Dermis blood vessel endothelial cell (primary cell): ENCODE measurements at places on chromosomes 2 and 18. TPM values are rescaled to one million over a fixed set of nuclear protein-coding genes. Genes with fewer than 3 reads are reported as not detected.

Gene ACVR1C
- total RNA-seq = 0.17 TPM in 1 of 2 replicates, not detected in the other

Gene DNAJC5G
- total RNA-seq = 0.93 and 2.7 TPM in 2 replicates

Gene LIMS3
- total RNA-seq = 6.0 and 9.4 TPM in 2 replicates

Gene ABCG5
- not detected in 2 replicates for total RNA-seq

Gene LRP2
- 0.05 TPM in 1 of 2 replicates, not detected in the other for total RNA-seq

Gene MLPH
- total RNA-seq = 0.28 and 1.0 TPM in 2 replicates

Gene CERS6
- total RNA-seq = 25.7 and 39.1 TPM in 2 replicates

Gene CYS1
- total RNA-seq = 0.74 and 1.2 TPM in 2 replicates

Gene KCNK3
- under 0.01 and 0.05 TPM in 2 replicates for total RNA-seq

Gene VSNL1
- 0.14 TPM in 1 of 2 replicates, not detected in the other for total RNA-seq

Gene REG3A
- total RNA-seq = not detected in 2 replicates

Gene GAL3ST2
- not detected in 2 replicates for total RNA-seq

Gene KLHL41
- 0.09 and 0.34 TPM in 2 replicates for total RNA-seq

Gene PLA2R1
- total RNA-seq = 17.0 and 32.3 TPM in 2 replicates

Gene OSBPL1A
- 13.8 and 14.3 TPM in 2 replicates for total RNA-seq

Gene CYRIA
- 33.7 and 40.5 TPM in 2 replicates for total RNA-seq

Gene SPP2
- total RNA-seq = not detected in 2 replicates

Gene CCDC85A
- total RNA-seq = 15.8 and 21.4 TPM in 2 replicates

Gene PROKR1
- under 0.01 TPM in 1 of 2 replicates, not detected in the other for total RNA-seq

Gene SMAD7
- 6.2 and 9.0 TPM in 2 replicates for total RNA-seq

Gene CHRNG
- total RNA-seq = not detected in 2 replicates

Gene ASIC4
- total RNA-seq = not detected in 2 replicates

Gene UPP2
- not detected in 2 replicates for total RNA-seq

Gene GKN2
- not detected in 2 replicates for total RNA-seq

Gene CABLES1
- 38.5 and 43.3 TPM in 2 replicates for total RNA-seq

Gene AMER3
- total RNA-seq = not detected in 2 replicates

Gene LRATD1
- 1.7 and 2.4 TPM in 2 replicates for total RNA-seq

Gene CYP26B1
- total RNA-seq = under 0.01 and 0.60 TPM in 2 replicates

Gene SLC4A5
- 0.33 TPM in 1 of 2 replicates, not detected in the other for total RNA-seq

Gene MC4R
- total RNA-seq = not detected in 2 replicates

Gene RESP18
- not detected in 2 replicates for total RNA-seq

Gene RAB6C
- total RNA-seq = under 0.01 TPM in 1 of 2 replicates, not detected in the other

Gene HES6
- total RNA-seq = 2.2 and 3.7 TPM in 2 replicates

Gene TRIB2
- 73.6 and 141 TPM in 2 replicates for total RNA-seq

Gene PTPRM
- total RNA-seq = 87.5 and 104 TPM in 2 replicates

Gene PLB1
- 0.05 and 1.0 TPM in 2 replicates for total RNA-seq

Gene POU3F3
- 0.23 and 0.34 TPM in 2 replicates for total RNA-seq

Gene STK16
- total RNA-seq = 24.3 and 24.7 TPM in 2 replicates

Gene HAAO
- not detected in 2 replicates for total RNA-seq

Gene GREB1
- total RNA-seq = 0.17 and 0.33 TPM in 2 replicates

Gene MARCO
- total RNA-seq = not detected in 2 replicates

Gene FHL2
- 42.0 and 56.4 TPM in 2 replicates for total RNA-seq

Gene ATP6V1C2
- total RNA-seq = 0.14 and 0.17 TPM in 2 replicates

Gene EVX2
- total RNA-seq = not detected in 2 replicates

Gene GAREM2
- total RNA-seq = 0.37 and 0.68 TPM in 2 replicates

Gene TMEM182
- 0.51 and 1.3 TPM in 2 replicates for total RNA-seq

Gene KCNIP3
- 0.14 and 0.51 TPM in 2 replicates for total RNA-seq

Gene PRADC1
- total RNA-seq = 19.8 and 29.4 TPM in 2 replicates

Gene MOGAT1
- total RNA-seq = not detected in 2 replicates

Gene GLI2
- 0.34 TPM in 1 of 2 replicates, not detected in the other for total RNA-seq

Gene CD8B2
- not detected in 2 replicates for total RNA-seq

Gene LYPD6
- 9.4 and 14.1 TPM in 2 replicates for total RNA-seq

Gene ACOXL
- 0.05 TPM in 1 of 2 replicates, not detected in the other for total RNA-seq

Gene IL36B
- total RNA-seq = not detected in 2 replicates

Gene REG1B
- not detected in 2 replicates for total RNA-seq
